Sigmoid colon (tissue), 7 donors: ENCODE measurements at places on chromosomes 1 and 21. TPM values are rescaled to one million over a fixed set of nuclear protein-coding genes. Genes with fewer than 3 reads are reported as not detected.
A peak's percentile ranks its signal among the peaks of the same experiment; 100 is the strongest.

The NHLH1 gene
- under 0.01 TPM for total RNA-seq

- no peak for DNase-seq
Measured at GRCh38 chr1:25569597-25570396, 26.4 kb downstream of the LDLRAP1 start.

GRCh38 chr1:216119600-216119999 lies 303.6 kb downstream of the USH2A start:
- DNase-seq: no peak

GRCh38 chr1:191240925-191241324 lies 763.3 kb upstream of the BRINP3 start:
- no peak for DNase-seq

DNA sequence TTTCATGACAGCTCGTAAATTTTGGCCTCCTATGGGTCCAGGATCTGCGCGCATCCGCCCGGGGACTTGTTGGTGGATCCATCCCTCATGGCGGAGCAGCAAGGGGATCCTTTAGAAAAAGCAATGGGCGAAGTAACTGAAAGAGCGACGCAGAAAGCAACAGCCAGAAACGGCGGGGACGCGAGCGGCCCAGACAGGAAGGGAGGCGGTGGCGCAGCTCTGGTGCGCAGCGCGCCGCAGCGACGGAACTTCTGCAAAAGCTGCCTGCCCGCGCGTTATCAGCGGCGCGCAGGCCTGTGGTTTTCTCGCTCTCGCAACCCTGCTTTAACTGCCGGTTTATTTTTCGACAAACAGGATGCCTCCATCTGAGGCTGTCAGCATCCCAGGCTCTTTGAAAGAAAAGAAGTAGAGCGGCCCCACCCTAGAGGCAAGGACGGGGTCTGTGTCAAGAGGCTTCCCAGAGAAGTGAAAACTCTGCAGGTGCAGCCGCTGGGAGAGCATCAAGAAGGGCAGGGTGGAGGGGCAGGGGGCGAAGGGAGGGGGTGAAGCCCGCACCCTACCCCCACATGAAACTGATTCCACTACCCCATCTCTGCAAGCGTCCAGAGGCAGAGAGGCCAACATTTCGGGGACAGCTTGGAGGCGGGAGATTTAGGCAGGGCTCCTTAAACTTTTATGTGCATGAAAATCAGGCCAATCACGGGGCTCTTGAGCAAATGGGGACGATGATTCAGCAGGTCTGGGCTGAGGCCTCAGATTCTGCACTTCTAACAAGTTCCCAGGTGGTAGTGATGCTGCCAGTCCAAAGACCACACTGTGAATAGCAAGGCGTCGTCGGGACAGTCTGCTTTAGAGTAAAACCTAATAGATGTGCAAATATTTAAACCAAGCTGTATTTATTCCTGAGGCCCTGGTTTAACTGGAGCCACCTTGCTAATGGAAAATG lies 22.2 kb downstream of the RUNX1 start:
- DNase-seq: peak; percentile 71

GRCh38 chr1:185934476-185935189 lies 200.4 kb downstream of the HMCN1 start:
- DNase-seq: no peak

GRCh38 chr1:3320246-3321152 lies 134.0 kb upstream of the ARHGEF16 start:
- DNase-seq: no peak

The MFSD2A gene
- total RNA-seq: 5.0 TPM

The NHLH2 gene
- total RNA-seq: not detected

DNA sequence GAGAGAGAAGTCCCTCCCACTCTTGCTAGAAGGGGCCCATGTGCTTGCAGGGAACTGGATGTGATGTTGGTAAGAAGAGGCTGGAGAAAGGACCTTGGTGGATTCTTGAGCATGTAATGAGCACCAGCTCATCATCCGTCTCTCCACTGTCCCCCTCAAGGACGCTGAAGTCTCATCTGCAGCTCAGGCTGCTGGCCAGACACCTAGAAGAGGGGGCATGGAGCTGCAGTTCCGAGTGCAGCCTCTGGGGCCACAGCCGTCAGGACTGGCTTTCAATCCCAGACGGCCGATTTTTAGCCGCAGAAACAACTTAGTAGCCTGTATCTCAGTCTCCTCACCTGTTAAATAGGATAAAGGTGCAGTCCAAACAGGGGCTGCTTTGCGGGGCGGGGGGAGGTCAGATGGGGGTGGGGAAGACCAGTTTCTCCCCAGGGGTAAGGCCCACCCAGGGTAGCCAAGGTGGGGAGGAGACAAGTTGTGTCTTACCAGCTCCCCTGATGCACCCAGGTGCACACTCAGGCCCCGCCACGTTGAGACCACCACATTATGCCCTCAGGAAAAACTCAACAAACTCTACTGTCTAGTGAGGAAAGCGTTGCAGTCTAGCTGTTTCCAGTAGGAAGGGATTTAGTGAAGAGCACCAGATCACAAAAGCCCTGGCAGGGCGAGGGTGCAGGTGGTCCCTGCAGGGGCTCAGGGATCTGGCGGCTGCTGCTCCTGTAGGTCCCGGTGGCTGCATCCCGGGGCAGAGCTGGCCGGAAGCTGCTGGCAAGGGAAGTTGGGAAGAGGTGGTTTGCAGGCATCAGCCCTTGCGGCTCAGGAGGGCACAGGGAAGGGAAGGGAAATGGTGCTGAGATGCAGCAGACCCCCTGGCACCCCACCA lies 29.5 kb downstream of the LDLRAP1 start:
- no peak for DNase-seq

DNA sequence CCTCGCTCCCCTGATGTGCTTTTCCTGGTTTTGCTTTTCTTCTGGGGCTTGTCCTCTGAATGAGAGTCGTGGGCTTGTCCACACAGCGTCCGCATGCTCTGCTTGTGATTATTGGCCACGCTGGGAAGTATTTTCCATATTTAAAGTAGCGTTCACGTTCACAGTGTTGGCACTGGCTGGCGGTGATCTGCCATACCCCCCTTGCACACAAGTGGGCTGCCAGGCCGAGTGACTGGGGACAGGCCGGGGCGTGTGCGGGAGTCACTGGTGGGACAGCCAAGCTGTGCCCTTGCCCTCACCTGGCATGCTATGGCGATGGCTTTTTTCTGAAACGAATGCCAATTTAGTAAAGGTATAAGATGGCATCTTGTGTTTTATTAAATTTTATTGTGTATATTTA lies 32.8 kb downstream of the SLC37A1 start:
- peak; percentile 33 for DNase-seq

The RRAGC gene
- 24.9 TPM for total RNA-seq

The TDRD10 gene
- total RNA-seq: 0.68 TPM

DNA sequence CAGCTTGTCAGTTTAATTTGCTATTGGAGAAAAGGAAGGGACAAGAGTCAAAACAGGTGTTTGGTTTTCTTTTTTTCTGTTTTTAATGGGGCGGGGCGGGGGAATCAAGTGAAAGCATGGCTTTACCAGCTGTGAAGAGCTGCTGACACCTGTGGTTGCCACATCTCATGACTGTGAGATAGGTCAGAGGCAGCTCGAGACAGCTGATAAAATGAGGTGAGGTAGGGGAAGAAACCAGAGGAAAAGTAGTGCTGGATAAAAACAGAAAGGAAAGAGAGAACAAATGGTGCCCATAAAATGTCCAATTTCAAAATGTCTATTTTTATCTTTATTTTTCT lies 272.3 kb downstream of the NEGR1 start:
- DNase-seq: no peak

The OR14K1 gene
- total RNA-seq: not detected

The RFX5 gene
- 39.6 TPM for total RNA-seq

The RPTN gene
- not detected for total RNA-seq

The DNASE2B gene
- total RNA-seq: not detected

The PRAMEF11 gene
- total RNA-seq: not detected

GRCh38 chr21:37793660-37794059 lies 122.6 kb downstream of the KCNJ6 start:
- DNase-seq: no peak

- DNase-seq: no peak
Measured at GRCh38 chr1:66253330-66253921, 280.5 kb upstream of the SGIP1 start.

DNA sequence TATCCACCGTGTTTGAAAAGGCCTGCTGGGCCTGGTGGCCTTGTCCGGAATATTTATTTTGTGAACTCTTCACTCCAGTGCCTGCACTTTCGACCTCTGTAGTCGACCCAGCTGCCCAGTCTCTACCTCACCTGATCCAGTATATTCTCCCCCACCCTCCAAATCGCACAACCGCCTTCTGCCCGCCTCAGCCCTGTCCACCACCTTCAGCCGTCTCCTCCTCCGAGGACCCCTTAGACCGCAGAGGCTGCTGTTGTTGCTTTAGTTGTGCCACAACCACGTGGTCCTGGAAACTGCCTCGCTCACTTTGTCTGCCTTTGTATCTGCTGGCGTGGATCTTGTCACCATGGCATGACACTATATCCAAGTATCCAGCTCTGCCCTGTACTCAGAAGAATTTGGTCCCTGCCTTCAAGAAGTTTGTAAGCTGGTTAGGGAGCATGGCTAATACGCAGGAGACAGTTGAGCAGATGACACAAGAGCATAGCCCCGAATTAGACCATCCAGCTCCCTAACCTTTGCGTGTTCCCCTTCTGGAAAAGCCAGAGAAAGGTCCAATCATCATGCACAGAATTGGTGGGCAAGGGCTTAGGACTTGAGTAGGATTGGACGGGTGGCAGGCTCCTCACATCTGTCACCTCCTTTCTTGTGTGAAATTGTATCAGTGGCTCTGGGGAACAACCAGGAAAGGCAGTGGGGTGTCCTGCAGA lies 1.5 kb downstream of the PHGDH start:
- no peak for DNase-seq

The NR1I3 gene
- total RNA-seq: not detected
